Peyer's patch (tissue), 4 donors: ENCODE measurements at places on chromosomes 3 and 15.

DNA sequence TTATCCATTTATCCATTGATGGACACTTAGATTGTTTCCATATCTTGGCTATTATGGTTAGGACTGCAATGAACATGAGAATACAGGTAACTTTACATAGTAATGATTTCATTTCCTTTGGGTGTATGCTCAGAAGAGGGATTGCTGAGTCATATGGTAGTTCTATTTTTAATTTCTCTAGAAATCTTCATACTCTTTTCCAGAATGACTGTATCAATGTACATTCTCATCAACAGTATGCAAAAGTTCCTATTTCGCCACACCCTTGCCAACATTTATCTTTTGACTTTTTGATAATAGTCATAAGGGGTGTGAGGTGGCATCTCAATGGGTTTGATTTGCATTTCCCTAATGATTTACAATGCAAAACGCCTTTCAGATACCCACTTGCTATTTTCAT is 6.2 kb upstream of the NIPA1 start:
- no peaks in the 10 kb centered on the region for H3K36me3 ChIP-seq
- H3K27me3 ChIP-seq, result no peaks in the 10 kb centered on the region
- no peak overlapping the region for H3K4me3 ChIP-seq

DNA sequence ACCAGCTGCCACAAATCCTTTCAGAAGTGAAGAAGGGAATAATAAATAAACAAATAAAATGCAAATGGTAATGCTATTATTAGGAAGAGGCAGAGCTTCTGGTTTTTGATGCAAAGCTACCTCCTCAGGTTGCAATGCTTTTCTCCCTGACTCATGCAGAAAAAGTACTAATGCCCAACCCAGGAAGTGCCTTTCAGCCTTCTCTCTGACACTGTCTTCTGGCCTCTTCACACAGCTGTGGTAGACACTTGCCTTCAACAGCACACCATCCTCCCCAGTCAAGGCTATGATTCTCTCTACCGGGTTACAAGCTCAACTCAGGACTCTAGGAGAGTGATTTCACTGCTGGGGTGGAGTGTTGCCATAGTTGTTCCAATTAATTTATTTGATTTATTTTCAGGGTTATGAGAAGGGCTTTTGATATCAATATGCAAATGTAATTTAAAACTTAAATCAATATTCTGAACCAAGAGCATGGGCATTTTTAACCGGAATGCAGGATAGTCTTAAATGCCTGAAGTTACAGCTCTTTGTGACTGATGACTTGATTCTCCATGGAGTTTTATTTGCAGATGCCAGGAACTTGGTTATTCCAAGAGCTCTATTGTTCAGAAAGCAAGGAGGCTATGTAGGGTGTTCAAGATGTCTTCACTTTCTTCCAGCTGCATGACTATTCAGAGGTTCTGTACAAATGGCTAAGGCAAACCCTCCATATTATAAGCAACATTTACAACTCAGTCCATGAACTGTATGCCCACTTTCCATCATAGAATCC is 27.1 kb upstream of the GALNT15 start:
- no peaks in the 10 kb centered on the region for H3K4me1 ChIP-seq
- H3K27me3 ChIP-seq, result no peaks in the 10 kb centered on the region
- H3K36me3 ChIP-seq, result no peaks in the 10 kb centered on the region
- no peak overlapping the region for H3K27ac ChIP-seq

- no peak overlapping the region for H3K4me3 ChIP-seq
- H3K27ac ChIP-seq, result no peak overlapping the region
- no peak for DNase-seq
- H3K4me1 ChIP-seq, result no peaks in the 10 kb centered on the region
These were observed 6.0 kb downstream of the SLC6A1 start for GRCh38 chr3:10998542-10998941.

- no peaks in the 10 kb centered on the region for H3K4me1 ChIP-seq
- no peaks in the 10 kb centered on the region for H3K27me3 ChIP-seq
- no peak for DNase-seq
- no peaks in the 10 kb centered on the region for H3K36me3 ChIP-seq
These were observed 345.7 kb downstream of the SV2B start for GRCh38 chr15:91445695-91446228.

DNA sequence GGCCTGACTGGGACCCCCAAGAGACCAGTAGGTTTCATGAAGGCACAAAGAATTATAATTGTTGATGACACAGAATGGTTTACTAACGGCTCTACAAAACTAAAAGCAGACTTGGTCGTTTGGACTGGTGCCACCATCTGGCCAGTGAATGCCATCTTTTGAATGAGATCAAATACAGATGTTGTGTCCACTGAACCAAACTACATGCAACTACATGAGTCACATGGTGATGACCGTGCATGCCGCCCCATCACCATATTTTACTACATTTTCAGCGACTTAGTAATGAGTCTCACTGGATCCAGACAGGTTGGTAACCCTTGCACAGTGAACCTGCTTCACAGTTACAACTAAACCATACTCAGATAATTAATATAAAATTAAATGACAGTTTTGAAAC is 803.3 kb downstream of the DIPK2A start:
- H3K36me3 ChIP-seq, result no peaks in the 10 kb centered on the region
- no peak overlapping the region for H3K4me3 ChIP-seq
- H3K27ac ChIP-seq, result no peak overlapping the region

- DNase-seq, result no peak
- no peaks in the 10 kb centered on the region for H3K27me3 ChIP-seq
- no peaks in the 10 kb centered on the region for H3K36me3 ChIP-seq
- H3K27ac ChIP-seq, result no peak overlapping the region
- H3K4me1 ChIP-seq, result no peaks in the 10 kb centered on the region
- H3K4me3 ChIP-seq, result no peak overlapping the region
These were observed 305.7 kb upstream of the ATP11B start for GRCh38 chr3:182487611-182488010.
